ENCODE measurements at places on chromosomes 12 and 14. TPM values are rescaled to one million over a fixed set of nuclear protein-coding genes. Genes with fewer than 3 reads are reported as not detected.

DNA sequence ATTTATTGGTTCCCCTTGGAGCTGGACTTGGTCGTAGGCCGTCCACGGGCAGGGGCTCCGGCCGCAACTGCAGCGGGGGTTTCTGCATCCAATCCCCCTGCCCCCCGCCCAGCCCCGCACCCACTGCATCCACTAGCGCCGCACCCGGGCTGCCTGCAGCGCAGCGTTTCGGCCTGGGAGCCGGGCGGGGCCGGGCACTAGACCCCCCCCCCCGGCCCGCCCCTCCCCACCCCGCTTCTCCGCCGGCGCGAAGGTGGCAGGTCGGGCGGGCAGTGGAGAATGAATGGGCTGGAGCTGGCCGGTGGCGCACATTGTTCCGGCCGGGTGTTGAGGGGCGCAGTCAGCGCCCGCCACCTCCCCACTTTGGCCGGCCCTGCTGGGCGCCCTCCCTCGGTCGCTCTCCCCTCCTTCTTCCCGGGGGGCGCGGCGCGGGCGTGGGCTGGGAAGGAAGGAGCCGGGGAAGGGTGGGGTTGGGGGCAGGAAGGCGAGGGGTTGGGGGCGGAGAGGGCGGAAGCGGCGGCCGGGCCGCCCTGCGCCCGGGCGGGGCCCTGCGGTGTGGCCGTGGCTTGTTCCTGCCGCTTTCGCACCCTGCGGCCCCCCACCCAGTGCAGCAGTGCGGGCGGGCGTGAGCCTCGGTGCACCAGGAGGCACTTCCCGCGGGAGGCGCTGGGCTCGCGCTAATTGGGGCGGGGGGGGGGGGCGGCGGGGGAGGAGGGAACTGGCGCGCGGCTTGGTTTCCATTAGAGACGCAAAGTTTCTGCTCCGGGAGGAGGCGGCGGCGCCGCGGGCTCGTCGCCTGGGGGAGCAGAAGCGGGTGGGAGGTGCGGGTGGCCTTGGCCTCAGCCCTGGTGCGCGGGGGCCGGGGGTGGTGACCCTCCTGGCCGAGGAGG is 841 bp downstream of the CALM1 start:
- H3K27ac ChIP-seq: peak overlapping the region; percentile 81
- peaks cover 9% of the 10 kb centered on the region for H3K36me3 ChIP-seq
- H3K27me3 ChIP-seq: no peaks in the 10 kb centered on the region
- no peak for DNase-seq

DNA sequence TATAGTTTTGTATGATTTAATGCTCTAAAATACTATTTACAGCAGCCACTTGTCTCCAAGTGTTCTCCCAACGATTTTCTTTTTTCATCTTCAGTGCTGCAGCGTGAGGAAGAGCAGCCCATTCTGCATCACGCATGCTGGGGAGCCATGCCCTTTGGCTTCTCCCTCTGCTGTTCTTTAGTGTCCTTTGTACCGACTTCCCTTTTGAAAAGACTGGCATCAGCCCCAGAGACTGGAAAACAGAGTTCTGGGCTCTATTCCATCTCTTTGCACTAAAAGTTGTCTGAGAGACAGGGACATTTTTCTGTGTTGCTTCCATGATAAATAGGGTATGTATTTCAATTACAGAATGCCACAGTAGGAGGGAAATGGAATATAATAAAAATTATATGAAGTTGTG is 105.1 kb downstream of the RERG start:
- H3K4me3 ChIP-seq: no peak overlapping the region
- H3K4me1 ChIP-seq: no peaks in the 10 kb centered on the region
- H3K27ac ChIP-seq: no peak overlapping the region
- no peaks in the 10 kb centered on the region for H3K36me3 ChIP-seq

DNA sequence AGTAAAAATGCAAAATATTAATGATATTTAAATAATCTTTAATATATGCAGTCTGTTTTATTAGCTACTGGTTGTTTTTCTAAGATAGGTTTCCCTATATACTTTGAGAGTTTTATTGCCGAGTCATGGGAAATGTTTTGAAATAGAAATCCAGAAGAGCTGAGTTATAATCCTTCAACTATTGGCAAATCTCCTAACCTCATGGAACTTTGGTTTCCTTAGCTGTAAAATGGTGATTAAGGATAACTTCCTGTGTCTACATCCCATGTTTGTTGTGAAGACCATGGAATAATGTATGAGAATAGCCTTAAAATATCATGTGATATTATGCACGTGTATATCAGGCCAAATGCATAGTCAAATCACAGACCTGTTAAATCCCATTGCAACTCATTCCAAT is 51.0 kb downstream of the UNC79 start:
- no peak for DNase-seq
- no peaks in the 10 kb centered on the region for H3K4me1 ChIP-seq
- H3K36me3 ChIP-seq: no peaks in the 10 kb centered on the region
- no peak overlapping the region for H3K4me3 ChIP-seq
- no peaks in the 10 kb centered on the region for H3K27me3 ChIP-seq
- no peak overlapping the region for H3K27ac ChIP-seq

GRCh38 chr12:49936925-49937324 is 13.6 kb upstream of the AQP2 start:
- H3K4me1 ChIP-seq: no peaks in the 10 kb centered on the region
- no peaks in the 10 kb centered on the region for H3K27me3 ChIP-seq
- no peak overlapping the region for H3K27ac ChIP-seq
- DNase-seq: no peak

DNA sequence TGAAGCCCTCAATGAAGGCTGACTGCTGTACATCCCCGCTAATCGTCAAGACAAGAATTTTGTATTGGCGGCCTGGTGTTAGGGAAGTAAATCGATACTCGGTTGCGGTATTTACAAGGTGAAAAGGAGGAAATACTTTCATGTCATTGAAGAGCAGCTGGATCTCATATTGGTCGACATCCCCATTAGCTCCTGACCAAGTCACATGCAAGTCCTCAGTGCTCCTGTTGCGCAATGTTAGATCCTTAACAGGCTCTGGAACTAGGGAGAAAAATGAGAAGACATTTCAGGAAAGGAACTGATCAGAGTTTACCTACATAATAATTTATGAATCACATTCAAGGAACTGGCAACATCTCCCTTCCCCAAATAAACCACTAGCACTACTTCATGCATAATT is 66.2 kb downstream of the PTPRB start:
- no peak for DNase-seq

- DNase-seq: no peak
- no peak overlapping the region for H3K27ac ChIP-seq
- H3K4me3 ChIP-seq: no peak overlapping the region
- no peaks in the 10 kb centered on the region for H3K4me1 ChIP-seq
Measured at GRCh38 chr12:114895081-114895480, 211.1 kb upstream of the TBX3 start.

GRCh38 chr14:99524091-99524661 is 43.0 kb downstream of the CCNK start:
- no peak overlapping the region for H3K27ac ChIP-seq
- no peaks in the 10 kb centered on the region for H3K27me3 ChIP-seq
- DNase-seq: no peak
- no peak overlapping the region for H3K4me3 ChIP-seq
- peaks cover 20% of the 10 kb centered on the region for H3K4me1 ChIP-seq
- no peaks in the 10 kb centered on the region for H3K36me3 ChIP-seq

DNA sequence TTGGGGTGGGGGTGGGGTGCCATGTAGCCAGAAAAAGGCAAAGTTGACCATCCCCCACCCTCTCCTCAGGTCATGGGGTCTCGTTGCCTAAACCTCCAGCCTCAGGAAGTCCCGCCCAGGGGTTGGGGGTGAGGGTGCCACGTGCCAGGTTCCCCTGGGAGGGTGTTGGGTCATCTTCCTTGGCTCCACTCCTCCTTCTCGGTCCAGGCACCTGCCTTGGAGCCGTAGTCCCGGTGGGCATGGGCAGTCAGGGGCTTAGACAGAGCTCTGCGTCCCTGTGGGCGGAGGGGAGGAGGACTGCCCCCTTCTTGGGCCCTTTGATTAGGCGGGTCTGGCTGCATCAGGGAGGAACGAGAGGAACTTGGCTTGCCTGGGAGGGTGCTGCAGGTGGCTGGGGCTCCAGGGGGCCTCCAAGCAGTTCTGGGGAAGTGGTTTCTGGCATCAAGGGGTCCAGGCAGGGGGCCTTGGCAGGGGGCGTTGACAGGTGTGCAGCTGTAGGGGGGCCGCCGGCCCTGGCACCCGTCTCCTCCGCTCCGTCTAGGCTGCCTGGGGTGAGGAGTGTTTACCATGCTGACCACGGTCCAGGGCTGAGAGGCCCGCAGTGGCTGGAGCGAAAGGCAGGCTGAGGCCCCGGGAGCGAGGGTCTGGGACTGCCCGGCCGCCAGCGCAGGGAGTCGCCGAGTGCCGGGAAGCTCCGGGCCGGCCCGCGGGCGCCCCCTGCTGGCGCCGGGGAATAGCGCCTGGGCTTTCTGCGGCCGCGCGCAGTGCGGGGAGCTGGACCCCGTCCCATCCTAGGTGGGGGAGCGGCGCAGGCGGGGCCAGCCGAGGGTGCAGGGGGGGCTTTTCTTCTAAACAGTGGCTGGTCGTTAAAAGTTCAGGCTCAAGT is 7.9 kb downstream of the SETD1B start:
- H3K4me3 ChIP-seq: peak overlapping the region; percentile 51
- no peaks in the 10 kb centered on the region for H3K27me3 ChIP-seq
- H3K27ac ChIP-seq: peak overlapping the region; percentile 50
- H3K36me3 ChIP-seq: peaks cover 20% of the 10 kb centered on the region
- peak; percentile 59 for DNase-seq
- H3K4me1 ChIP-seq: peaks cover 16% of the 10 kb centered on the region

- H3K4me1 ChIP-seq: no peaks in the 10 kb centered on the region
- H3K27ac ChIP-seq: peak overlapping the region; percentile 46
- H3K4me3 ChIP-seq: no peak overlapping the region
- no peaks in the 10 kb centered on the region for H3K36me3 ChIP-seq
- no peak for DNase-seq
- no peaks in the 10 kb centered on the region for H3K27me3 ChIP-seq
Measured at GRCh38 chr14:68233101-68233784, 413.7 kb downstream of the RAD51B start.

DNA sequence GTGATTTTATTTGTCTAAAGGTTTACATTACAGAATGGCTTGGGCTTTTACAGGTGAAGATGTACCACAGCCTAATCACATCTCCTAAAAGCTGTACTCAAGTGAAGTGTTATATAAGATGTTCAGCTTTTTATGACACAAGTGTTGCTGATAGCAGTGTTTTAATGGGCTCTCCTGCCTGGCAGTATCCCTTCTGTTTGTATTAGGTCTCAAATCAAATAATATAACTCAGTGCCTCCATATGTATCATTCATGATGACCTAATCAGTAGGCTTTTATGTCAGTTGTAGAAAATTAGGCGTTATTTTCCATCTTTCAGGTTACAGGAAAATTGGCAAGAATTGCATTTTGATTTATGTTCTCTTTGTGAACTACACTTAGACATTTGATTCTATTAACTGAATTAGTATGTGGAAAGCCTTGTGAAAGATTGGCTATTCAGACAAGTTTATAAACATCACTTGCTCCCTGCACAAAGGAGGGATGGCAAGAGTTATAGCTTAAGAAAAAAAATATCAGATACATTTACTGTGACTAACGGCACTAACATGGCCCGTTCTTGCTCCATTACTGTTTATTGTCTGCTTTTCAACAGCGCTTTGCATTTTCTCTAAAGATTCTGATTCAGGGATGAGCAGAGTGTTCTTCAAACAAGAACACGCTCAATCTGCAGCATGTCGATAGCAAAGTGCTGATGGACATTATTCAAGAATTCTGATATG is 143.7 kb upstream of the DIO2 start:
- no peak for DNase-seq
- no peak overlapping the region for H3K4me3 ChIP-seq
- no peaks in the 10 kb centered on the region for H3K4me1 ChIP-seq

DNA sequence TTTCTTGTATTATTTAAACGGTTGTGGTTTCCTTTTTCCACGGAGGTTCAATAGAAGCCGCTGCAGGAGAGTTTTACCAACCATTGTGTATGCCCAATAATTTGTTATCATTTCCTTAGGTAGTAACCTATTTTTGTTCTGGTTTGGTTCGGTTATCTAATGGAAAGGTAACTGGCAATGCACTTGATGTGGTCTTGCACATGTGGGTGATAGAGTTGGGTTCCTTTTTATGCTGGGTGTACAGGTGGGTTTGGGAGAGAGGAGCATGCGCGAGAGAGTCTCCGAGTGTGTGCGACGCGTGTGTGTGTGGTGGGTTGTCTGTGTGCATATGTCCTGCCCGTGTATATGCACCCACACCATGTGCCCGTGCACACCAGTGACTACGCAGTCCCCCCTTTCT is 102.7 kb upstream of the FKBP4 start:
- H3K4me1 ChIP-seq: no peaks in the 10 kb centered on the region
- H3K27me3 ChIP-seq: no peaks in the 10 kb centered on the region
- no peak for DNase-seq
- H3K27ac ChIP-seq: no peak overlapping the region
- H3K4me3 ChIP-seq: peak overlapping the region; percentile 39
- H3K36me3 ChIP-seq: no peaks in the 10 kb centered on the region

- no peak overlapping the region for H3K27ac ChIP-seq
- no peak for DNase-seq
- H3K4me1 ChIP-seq: no peaks in the 10 kb centered on the region
- H3K36me3 ChIP-seq: no peaks in the 10 kb centered on the region
- peaks cover 3% of the 10 kb centered on the region for H3K27me3 ChIP-seq
Measured at GRCh38 chr14:105861985-105862465, 335.6 kb downstream of the TMEM121 start.

- DNase-seq: no peak
- no peaks in the 10 kb centered on the region for H3K36me3 ChIP-seq
- H3K4me1 ChIP-seq: no peaks in the 10 kb centered on the region
- peak overlapping the region; percentile 88 for H3K4me3 ChIP-seq
- no peaks in the 10 kb centered on the region for H3K27me3 ChIP-seq
- peak overlapping the region; percentile 98 for H3K27ac ChIP-seq
Measured at GRCh38 chr14:39433452-39433813, 1.2 kb upstream of the FBXO33 start.

DNA sequence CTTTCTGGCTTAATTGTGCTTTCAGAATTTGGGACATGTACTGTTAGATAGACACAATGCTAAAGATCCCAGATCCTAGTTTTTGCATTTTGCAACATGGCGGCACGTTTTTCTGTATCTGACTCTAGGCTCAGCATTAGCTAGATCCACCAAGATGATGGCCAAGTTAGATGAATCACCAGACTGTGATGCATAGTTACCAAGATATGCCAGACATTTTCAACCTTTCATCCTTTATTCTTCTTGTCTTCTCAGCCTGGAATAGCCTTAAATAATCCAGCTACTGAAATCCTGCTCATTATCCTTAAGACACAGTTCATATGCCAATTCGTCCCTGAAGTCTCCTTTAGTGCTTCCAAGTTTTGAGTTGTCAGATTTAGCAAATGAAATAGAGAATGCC is 144.9 kb upstream of the CRY1 start:
- H3K4me1 ChIP-seq: no peaks in the 10 kb centered on the region
- no peaks in the 10 kb centered on the region for H3K27me3 ChIP-seq
- no peak overlapping the region for H3K4me3 ChIP-seq
- no peaks in the 10 kb centered on the region for H3K36me3 ChIP-seq

GRCh38 chr12:44431647-44432343 is 444.3 kb downstream of the NELL2 start:
- DNase-seq: no peak
- H3K36me3 ChIP-seq: no peaks in the 10 kb centered on the region
- no peaks in the 10 kb centered on the region for H3K4me1 ChIP-seq
- H3K4me3 ChIP-seq: no peak overlapping the region

Gene TSPAN31
- total RNA-seq: 127 TPM

Gene ARF6
- 64.3 TPM for total RNA-seq

Gene RNFT2
- 0.32 TPM for total RNA-seq

Gene FOXG1
- total RNA-seq: 1.6 TPM

Gene TMEM52B
- total RNA-seq: 0.17 TPM

Gene FLVCR2
- total RNA-seq: 3.1 TPM

Gene KERA
- not detected for total RNA-seq

Measured in prostate gland (tissue), 2 donors.